Stimulated activated CD8-positive, alpha-beta memory T cell treated with anti-CD3 and anti-CD28 coated beads, Interleukin-2, amount 100 ng/mL, for 1 hour (primary cell): ENCODE measurements at places on chromosomes 2 and 18.
A peak's percentile ranks its signal among the peaks of the same experiment; 100 is the strongest.

DNA sequence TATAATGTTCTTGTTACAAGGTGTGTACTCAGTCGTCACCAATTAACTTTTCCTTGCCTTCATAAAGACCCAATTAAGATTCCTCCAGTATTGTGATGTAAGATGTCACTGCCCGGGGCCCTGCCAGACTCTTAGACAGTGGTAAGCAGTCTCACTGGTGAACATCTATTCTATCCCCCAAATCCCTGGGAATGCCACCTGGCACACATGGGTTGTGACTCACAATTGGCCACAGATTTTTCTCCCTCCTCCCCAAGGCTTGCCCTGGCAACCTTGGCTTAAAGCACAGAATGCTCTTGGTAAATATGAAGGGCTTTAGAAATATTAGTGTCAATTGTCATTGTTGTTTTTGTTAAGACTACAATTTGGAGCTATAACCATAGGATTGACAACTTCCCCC, 287.9 kb downstream of the ETAA1 start:
- no peak for DNase-seq

- no peak for DNase-seq
Observed at GRCh38 chr18:79558933-79559416, 120.6 kb upstream of the CTDP1 start.

- DNase-seq, result peak; percentile 5
Observed at GRCh38 chr2:11344956-11345677, 681 bp upstream of the ROCK2 start.

DNA sequence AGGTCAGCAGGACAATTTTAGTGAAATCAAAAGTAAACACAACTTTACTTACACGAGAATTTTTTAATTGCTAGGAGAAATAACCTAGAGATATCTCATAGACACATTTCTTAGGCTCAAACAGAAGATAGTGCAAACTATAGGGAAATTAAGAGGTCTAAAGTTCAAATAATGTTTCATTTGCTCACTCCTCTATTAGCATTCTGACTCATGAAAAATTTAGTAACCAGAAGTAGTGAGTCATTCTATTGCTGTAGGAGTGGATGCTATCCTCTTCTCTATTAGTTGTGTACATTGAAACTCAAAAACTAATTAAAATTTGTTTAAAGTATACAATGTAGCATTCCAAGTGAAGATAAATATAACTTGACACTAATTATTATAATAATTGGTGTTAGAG, 908.3 kb upstream of the TMEFF2 start:
- DNase-seq, result no peak

DNA sequence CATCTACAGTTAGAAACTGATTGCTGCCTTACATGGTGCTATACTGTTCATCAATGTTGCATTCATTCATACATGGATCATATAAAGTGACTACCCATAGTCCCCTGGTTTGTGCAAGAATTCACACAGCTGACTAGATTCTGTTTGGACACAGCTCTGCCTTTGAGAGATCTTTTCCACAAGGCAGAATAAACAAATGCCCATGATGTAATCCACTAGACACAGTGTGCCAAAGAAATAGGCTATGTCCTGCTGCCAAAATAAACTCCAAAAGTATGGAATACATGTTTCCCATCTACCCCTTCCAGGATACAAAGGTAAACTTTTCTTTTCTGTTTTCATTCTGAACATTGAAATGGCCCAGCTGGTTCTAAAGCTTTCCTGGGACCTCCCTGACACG, 269.4 kb upstream of the CHAC2 start:
- no peak for DNase-seq

GRCh38 chr18:2653467-2653866, 2.1 kb upstream of the SMCHD1 start:
- no peak for DNase-seq

GRCh38 chr2:6362671-6363450, 502.8 kb downstream of the CMPK2 start:
- DNase-seq, result no peak

GRCh38 chr18:80046961-80047541, 12.8 kb downstream of the RBFA start:
- DNase-seq, result no peak
